Trophoblast cell (in vitro differentiated cells and primary cell): ENCODE measurements at places on chromosomes 3 and 15.
A peak's percentile ranks its signal among the peaks of the same experiment; 100 is the strongest.

GRCh38 chr15:48105936-48106335 is 14.9 kb upstream of the SLC24A5 start:
- no peak for DNase-seq

DNA sequence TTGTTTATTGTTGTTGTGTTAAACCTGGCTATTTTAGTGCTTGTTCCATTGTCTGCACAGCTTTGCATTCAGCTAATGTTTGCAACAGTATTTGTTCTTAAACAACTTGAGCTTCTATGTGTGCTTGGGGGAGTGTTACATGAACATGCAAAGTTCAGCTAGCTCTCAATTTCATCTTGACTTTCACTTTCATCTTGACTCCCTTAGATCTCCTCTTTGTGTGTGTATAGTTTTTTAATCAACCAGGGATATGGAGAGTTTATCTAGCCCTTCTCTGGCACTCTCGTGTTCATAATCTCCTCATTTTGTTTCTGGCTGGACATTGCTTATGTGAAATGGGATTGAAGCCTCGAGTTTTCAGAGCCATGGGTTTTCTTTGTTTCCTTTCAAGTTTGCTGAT is 212.4 kb upstream of the ZBTB20 start:
- no peak for DNase-seq

DNA sequence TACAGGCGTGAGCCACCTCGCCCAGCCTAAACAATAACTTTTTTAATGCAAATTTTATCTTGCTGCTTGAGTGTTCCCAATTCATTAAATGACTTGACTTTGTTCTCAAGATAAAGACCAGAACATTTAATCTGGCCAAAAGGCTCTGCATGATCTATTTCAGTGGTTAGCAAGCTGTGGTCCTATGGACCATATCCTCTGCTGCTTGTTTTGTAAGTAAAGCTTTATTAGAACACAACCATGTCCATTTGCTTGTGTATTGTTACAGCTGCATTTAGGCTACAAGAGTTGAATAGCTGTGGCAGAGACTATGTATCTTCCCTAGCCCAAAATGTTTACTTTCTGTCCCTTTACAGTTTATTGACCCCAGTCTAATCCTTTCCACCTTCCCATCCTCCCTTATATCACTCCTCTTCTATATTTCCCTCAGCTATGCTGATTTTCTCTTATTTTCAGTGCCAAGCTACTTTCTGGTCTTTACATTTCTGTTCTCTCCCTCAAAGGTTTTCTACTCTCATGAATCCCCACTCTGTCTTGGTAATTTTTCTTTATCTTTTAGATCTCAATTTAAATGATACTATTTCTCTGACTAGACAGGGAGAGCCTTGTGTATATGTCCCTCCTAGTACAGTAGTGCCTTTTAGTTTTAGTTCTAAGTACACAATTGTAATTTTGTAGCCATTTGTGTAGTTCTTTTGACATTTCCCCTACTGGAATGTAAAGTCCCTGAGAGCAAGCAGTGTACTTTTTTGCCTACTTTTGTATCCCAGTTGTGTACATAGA is 23.2 kb downstream of the SELENOT start:
- no peak for DNase-seq

- no peak for DNase-seq
These were observed 61.1 kb upstream of the GPD1L start for GRCh38 chr3:32045091-32045915.

GRCh38 chr15:70575231-70576226 is 187.8 kb downstream of the UACA start:
- DNase-seq, result no peak

- no peak for DNase-seq
These were observed 17.6 kb downstream of the GPR87 start for GRCh38 chr3:151299006-151299405.

GRCh38 chr15:94586099-94586498 is 354.7 kb downstream of the MCTP2 start:
- no peak for DNase-seq

GRCh38 chr3:156133076-156133475 is 12.7 kb downstream of the KCNAB1 start:
- no peak for DNase-seq

- DNase-seq, result peak; percentile 64
These were observed 48.5 kb downstream of the TJP1 start for GRCh38 chr15:29773816-29774215.

DNA sequence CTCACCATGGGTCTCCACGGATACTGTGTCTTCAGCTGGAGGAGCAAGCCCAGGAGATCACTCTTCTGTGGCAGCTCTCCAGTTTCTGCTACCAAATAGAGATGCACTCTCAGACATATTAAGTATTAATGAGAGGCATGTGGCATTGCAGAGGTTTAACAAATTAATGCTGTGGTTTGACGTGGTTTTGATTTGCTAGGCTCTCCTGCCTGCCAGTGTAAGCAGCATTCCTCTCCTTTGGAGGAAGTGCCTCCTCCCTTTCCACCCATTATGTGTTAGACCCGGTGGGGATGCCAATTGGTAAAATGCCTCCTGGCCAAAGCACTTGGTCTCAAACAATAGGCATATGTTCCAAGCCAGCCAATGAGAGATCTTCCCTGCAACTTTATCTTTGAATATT is 124.8 kb downstream of the MYLK start:
- no peak for DNase-seq

GRCh38 chr15:84400820-84401219 is 165.2 kb downstream of the GOLGA6L4 start:
- DNase-seq, result no peak

- no peak for DNase-seq
These were observed 61.0 kb downstream of the ISG20 start for GRCh38 chr15:88699861-88700260.

DNA sequence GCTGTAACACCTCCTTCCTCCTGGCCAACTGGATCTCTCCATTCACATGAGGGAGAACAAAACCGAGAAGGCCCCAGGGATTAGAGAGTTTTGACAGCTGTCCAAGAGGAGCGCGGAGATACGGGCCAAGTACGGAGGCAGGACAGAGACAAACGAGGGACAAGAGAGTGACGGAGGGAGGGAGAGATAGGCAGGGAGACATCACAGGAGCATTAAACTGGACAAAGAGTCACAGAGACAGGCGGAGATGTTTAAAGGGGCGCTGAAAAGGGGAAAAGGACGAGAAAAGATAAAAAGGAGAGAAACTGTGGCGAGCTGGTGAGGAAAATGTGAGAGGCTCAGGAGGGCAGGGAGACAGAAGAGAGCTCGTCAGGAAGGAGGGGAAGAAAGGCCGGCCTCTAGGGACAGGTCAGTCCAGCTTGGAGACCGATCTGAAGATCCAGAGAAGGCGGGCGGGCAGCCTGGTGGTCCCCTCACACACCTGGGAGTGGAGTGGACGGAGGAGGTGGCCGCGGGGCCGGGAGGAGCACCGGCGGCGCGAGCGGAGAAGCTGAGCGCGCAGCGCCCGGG is 40.5 kb upstream of the ROPN1 start:
- peak; percentile 18 for DNase-seq

GRCh38 chr3:21297304-21297703 is 453.7 kb downstream of the ZNF385D start:
- DNase-seq, result no peak

- no peak for DNase-seq
These were observed 187.1 kb upstream of the THBS1 start for GRCh38 chr15:39393575-39394335.

- DNase-seq, result no peak
These were observed 153.2 kb downstream of the CTNNB1 start for GRCh38 chr3:41352510-41352909.

- DNase-seq, result no peak
These were observed 13.3 kb upstream of the PPP1R2 start for GRCh38 chr3:195556390-195556789.

GRCh38 chr3:123766193-123767008 is 117.7 kb downstream of the MYLK start:
- DNase-seq, result no peak

DNA sequence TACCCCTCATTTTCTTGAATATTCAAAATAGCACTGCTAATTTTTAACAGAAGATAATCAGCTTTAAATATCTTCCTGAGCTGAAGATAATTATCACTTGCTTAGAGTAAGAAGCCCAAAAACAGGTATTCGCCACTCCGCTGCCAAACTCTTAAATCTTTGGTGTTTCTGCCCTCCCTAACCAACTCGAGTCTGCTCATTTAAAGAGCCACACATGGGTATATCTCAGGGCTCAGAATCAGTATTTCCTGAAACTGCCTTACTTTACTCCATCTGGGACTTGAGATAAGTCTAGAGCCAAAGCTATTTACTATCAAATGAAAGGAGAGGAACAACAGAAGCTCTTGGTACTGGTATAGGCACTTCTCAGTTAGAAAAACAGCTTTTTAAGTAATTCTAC is 10.8 kb downstream of the PDCD10 start:
- DNase-seq, result no peak

DNA sequence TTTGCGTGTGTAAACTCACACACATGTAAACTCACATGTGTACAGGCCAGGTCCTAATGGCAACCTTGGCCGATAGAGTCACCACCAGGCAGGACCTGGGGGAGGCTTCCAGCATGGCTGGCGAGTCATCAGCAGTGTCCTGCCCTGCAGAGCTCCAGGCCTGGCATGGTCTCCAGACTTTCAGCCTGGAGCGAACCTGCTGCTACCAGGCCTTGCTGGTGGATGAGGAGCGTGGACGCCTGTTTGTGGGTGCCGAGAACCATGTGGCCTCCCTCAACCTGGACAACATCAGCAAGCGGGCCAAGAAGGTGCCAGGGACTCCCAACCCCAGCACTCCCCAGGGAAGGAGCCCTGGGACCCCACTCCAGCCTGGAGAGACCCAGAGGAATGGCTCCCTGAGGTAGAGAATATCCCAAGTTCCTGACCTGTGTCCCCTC is 1.0 kb downstream of the SEMA3B start:
- no peak for DNase-seq

- DNase-seq, result no peak
These were observed 1.4 kb downstream of the GJD2 start for GRCh38 chr15:34753236-34753894.

DNA sequence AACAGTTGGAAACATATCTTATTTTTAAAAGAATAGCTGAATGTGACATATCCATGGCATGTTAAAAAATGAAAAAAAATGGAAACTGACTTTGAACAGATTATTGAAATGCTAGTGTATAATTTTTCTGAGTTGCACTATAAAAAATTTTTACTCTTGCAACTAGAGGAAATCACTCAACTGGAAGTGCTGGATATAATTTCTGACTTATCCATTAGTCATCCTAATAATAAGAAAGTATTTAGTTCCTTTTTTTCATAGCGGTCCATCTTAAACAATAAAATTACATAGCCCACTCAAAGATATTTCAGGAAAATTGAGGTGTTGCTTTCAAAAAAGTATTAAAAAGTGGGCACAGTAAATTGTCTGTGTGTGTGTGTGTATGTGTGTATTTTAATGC is 80.7 kb downstream of the MBNL1 start:
- no peak for DNase-seq

- DNase-seq, result no peak
These were observed 59.9 kb downstream of the CCNL1 start for GRCh38 chr3:157100096-157100477.

GRCh38 chr3:71453822-71454511 is 129.6 kb downstream of the FOXP1 start:
- no peak for DNase-seq

- no peak for DNase-seq
These were observed 12.4 kb upstream of the ATP10A start for GRCh38 chr15:25875566-25875965.

GRCh38 chr15:69389426-69389825 is 24.7 kb upstream of the KIF23 start:
- DNase-seq, result no peak

DNA sequence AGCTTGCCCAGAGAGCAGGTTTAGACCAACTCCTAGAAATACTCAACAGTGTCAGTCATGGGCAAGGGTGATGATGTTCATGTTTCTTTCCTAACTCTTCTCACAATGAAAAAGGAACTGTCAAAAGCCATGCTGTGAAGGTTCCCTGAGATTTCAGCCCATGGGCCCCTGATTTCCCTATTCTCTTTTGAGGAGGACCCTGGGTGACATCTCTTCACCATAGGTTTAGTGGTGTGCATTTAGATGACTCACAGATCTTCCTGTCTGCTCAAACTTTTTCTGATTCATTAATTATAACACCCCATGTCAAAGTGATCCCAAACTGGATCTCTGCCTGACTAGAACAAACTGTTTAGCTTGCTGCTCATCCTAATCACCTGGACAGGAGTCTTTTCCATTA is 108.0 kb downstream of the BBX start:
- DNase-seq, result no peak

GRCh38 chr15:56232058-56232457 is 11.6 kb downstream of the RFX7 start:
- DNase-seq, result no peak

DNA sequence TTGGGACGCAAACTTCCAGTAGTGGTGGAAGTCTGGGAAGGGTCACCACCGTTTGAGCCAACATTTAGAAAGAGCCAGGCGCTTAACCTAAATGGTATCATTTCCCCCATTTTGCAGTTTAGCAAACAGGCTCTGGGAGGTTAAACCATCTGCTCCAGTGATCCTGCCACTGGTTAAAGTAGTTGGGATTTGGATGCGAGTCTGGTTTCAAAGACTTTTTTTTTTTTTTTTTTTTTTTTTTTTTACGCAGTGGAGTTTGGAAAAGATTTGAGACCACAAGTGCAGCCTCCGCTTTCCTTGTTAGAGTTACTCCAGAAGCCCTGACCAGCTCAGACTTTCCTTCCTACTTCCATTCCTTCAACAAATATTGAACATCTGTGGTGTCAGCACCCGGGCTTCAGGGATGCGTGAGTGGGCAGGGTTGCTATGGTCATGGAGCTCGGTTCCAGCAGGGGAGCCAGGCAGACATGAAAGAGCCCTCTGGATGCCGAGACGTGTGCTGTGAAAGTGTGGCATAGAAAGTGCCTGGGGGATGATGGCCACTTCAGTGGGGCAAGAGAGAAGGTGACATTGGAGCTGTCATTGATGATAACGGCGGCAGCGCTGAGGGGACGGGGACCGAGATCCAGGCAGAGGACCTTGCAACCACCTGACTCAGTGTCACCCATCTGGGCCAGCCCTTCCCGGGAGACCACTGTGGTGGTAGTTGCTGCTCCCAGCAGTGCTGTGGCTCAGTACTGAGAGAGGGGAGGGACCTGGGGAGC is 1.1 kb upstream of the RNU6-1 start:
- no peak for DNase-seq

GRCh38 chr15:89812011-89812846 is 2.4 kb downstream of the ANPEP start:
- peak; percentile 9 for DNase-seq

- DNase-seq, result no peak
These were observed 9.4 kb downstream of the DCUN1D1 start for GRCh38 chr3:182970811-182971418.

DNA sequence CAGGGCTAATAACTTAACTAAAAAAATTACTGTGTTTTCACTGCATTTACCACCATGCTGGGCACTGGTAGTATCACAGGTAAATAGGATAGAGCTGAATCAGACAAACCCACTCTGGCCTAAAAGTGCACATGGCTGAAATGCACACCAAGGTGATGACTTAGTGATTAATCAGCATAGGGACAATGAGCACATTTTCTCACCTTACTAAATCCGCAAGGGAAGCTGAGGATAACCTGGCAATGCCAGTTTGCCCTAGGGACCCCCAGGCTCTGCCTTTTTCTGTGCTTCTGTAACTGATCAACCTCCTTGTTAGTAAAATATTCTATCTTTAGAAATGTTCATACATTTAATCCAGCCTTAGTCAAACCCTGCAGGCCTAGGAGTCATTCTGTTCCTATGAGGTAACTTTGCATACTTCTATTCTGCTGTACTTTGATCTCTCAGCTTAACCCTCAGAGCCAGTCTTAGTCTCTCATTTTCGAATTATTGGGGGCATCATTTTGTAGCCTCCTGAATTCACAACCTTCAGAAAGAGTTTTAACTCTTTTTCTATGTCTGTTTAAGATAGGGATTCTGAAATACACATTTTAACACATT is 562.9 kb upstream of the KCNMB2 start:
- DNase-seq, result peak; percentile 46

- DNase-seq, result peak; percentile 37
These were observed 104.0 kb upstream of the SLC6A6 start for GRCh38 chr3:14298442-14298841.
